ENCODE measurements at places on chromosomes 7 and 10. TPM values are rescaled to one million over a fixed set of nuclear protein-coding genes. Genes with fewer than 3 reads are reported as not detected.

Gene SBDS
- total RNA-seq = 126 TPM

Gene CDC123
- total RNA-seq = 122 TPM

Gene RAB19
- total RNA-seq = not detected

Gene PHYHIPL
- total RNA-seq = 0.36 TPM

Gene PGAM2
- total RNA-seq = not detected

Gene NSUN6
- 3.5 TPM for total RNA-seq

Gene MALRD1
- total RNA-seq = not detected

Gene ADIRF
- total RNA-seq = not detected

Gene SMKR1
- total RNA-seq = 10.1 TPM

Gene PRLHR
- not detected for total RNA-seq

Gene SPAM1
- not detected for total RNA-seq

Gene NACAD
- 0.40 TPM for total RNA-seq

Gene CAMK2B
- total RNA-seq = 0.12 TPM

Gene FAM237B
- not detected for total RNA-seq

Gene KIF11
- total RNA-seq = 33.5 TPM

Gene SLC26A5
- not detected for total RNA-seq

Gene RPP30
- 48.2 TPM for total RNA-seq

Gene CHST3
- 53.7 TPM for total RNA-seq

Gene GHRHR
- not detected for total RNA-seq

Gene SPDYE2B
- total RNA-seq = not detected

Gene GSDME
- total RNA-seq = 51.2 TPM

Gene CYP2C19
- 0.12 TPM for total RNA-seq

Gene H2BK1
- total RNA-seq = not detected
